ENCODE measurements at places on chromosomes 6 and 20.

GRCh38 chr6:130577178-130577919 is 211.5 kb downstream of the TMEM200A start:
- no peak for DNase-seq

- peak; percentile 47 for DNase-seq
These were observed 42.1 kb downstream of the IYD start for GRCh38 chr6:150410906-150411305.

DNA sequence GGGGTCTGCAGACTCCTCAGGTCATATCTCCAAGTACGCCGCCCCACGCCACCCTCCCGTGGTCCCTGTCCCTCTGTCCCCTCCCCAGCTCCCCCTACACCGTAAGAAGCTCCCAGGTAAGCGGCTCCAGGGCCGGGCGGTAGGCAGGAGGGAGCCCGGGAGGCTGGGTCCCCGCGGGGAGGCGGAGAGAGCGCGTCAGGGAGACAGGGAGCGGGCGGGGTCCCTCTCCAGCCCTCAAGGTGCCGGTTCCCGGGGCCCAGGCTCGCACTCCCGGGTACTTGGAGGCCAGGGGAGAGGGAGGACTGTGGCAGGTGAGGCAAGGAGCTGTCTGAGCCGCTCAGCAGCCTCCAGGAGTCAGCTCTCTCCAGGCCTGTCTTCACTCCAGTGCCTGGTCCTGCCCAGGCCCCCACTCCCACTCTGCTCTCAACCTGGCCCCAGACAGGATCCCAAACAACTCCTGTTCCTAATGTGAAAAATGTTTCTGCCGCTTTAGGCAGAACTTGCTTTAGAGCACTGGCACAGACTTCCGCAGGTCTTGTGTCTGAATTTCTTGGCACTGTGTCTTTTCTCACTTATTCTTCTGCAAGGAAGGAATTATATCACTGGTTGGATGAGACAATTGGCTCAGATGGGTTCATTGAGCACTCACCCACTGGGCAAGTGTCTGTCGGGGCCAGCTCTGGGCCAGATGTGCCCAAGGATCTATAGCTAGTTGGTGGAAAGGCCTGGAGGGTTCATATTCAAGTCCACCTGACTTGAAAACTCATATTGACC is 36.6 kb downstream of the HLA-G start:
- DNase-seq, result no peak

DNA sequence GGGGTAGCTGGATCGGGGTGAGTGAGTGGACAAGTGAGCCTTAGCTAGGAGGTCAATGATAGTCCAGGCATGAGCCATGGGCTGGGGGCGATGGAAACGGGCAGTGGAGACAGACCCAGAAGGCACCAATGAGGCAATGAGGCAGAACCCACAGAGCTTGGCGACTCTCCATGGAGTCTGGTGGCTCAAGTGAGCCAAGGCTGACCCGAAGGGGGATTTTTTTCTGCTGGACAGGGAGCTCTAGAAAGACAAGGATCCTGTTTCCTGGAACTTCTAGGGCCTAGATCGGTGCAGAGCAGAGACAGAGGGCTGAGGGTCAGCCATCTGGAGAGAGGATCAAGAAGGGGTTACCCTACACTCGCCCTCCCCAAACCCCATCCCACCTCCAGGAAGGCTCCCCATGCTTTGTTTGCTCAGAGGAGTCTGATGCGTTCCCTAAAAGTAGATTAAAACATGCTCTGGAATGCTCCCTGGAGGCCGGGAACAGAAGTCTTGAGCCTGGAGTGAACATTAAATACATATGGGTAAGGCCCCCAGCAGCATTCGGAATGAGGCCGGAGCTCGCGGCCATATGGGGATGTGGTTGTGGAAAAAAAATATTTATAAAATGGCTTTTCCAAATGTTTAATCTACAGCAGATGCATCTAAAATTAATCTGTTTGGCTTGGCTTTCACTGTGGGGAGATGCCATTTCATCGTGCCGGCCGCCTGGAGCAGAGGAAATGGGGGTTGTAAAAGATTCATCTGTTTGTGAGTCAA is 237.8 kb upstream of the PMEPA1 start:
- peak; percentile 96 for DNase-seq

DNA sequence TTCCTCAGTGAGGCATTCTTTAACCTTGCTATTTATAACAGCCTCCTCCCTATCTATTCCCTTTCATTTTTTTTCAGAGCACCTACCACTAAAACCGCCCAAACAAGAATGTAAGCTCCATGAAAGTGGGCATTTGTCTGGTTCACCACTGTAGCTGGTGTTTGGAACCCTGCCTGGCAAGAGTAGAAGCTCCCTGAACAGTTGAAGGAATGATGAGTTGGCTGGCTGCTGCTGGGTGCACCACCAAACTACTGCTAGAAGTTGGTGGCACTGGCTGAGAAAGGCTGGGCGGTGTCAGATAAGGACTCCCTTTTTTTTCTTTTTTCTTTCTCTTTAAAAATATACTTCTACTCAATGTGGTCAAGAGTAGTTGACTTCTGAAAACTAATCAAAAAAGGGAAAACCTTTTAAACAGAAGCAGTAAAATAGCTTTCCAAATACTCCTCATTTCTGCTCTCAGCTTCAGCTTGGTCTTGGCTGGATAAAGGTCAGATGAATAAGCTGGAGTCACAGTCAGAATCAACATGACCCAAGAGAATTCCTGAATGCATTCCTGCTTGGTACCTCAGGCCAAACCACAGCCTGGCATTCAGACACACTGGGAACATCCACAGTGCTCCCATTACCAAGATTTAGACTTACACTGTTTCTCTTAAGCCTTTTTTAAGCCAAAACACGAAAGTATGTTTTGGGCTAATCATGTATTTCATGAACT is 38.0 kb downstream of the RTN4IP1 start:
- peak; percentile 80 for DNase-seq

DNA sequence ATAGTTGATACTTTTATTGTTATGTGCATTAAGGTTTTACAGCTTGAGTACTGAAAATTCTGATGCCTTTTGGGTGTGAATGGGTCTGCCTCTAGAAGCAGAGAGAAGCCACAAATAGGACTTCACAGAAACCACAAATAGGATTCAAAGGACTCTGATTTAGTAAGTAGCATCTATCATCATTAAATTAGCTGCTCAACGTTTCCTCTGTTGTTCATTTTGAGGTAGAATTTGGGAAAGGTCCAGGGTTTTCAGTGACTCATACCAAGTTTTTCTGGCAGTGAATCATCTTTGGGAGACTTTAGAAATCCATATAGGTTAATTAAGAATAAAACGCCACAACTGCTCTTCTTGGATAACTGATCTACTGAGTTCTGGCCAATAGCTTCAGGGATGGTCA is 105.1 kb downstream of the PHF3 start:
- DNase-seq, result peak; percentile 90

DNA sequence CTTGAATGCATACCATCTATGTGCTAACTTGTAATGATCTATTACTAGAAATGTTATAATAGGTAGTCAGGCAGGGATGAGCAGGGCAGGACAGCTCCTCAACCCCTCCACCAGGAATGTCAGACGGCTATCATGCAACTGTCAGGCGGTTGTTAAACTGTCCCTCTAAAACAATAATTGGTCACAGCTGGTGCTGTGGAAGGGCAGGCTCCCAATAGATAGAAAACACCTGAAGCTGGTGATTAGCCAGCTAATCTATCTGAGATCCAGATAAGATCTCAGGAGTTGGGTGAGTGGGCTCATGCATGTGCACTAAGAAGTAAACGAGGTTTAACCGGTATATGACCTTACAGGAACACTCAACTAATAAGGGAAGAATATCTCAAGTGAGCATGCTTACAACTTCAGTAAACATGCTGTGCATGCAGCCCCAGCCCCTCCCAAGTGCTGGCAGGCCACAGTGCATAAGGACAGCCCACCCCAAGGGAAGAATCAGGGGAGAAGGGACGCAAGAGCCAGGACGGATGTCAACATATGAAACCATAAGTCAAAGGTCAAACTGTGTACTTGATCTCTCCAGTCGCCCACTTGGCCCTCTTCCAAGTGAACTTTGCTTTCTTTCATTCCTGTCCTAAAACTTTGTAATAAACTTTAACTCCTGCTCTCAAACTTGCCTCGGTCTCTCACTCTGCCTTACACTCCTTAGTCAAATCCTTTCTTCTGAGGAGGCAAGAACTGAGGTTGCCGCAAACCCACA is 566.2 kb upstream of the NRSN1 start:
- DNase-seq, result no peak

DNA sequence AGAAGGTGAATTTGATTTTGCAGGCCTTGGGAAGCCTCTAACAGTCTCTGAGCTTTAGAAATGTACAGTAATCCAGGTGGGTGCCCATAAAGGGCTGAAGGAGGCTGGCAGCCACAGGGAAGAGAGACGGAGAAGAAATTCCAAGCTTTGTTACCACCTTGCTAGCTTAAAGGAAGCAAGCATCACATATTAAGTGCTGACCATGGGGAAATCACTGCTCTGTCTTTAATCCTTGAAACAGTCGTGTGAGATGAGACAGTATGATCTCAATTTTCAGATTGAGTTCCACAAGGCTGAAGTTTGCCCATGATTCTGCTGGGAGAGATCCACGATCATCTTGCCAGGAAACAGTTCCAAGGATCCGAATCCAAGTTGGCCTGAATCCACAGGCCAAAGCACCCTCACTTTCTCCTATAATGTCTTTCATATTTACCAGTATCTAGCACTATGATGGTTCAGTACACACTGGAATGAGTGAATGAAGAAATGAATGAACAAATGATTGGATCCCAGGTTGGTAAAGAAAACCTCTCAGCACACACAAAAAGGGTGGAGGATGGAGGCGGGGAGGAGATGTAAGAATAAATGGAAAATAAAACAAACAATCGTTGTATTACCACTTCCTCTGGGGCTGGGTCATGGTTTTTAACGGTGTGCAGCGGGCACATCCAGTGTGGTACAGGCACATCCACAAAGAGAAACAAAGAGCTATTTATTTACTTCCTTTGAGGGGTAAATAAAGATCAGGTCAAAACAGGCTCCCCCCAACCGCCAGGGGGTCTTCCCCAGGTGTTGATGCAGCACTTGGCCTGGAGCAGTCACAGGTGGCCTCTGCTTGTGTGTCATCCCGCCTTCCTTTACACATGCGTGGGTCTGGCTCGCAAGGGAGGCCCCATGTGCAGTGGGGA is 28.2 kb upstream of the TAF8 start:
- no peak for DNase-seq

- no peak for DNase-seq
These were observed 38.3 kb upstream of the PDYN start for GRCh38 chr20:2032168-2032567.

GRCh38 chr6:20554326-20554725 is 20.1 kb downstream of the CDKAL1 start:
- no peak for DNase-seq

Data from fibroblast of skin of right biceps (primary cell).